ENCODE measurements at places on chromosomes 3 and 15.

DNA sequence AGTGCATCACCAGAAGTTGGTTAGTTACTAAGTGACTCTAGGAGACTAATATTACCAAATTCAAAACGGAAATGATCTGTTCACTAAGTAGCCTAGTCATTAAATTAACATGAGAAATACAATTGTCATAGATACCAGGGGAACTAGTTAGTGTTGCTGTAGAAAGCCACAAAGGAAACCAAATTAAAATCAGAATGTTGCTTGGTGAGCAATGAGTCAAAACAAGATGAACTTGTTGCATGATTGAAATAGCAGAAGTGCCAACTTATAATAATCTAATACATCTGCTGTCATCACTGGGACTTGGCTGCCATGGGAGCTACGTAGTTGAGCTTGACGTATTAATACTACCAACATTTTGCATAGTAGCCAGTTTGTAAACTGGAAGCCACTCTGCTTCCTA lies 458.1 kb downstream of the DIPK2A start:
- DNase-seq, result peak; percentile 45

GRCh38 chr3:195033531-195034091 lies 237.3 kb downstream of the XXYLT1 start:
- DNase-seq, result no peak

- DNase-seq, result no peak
Observed at GRCh38 chr3:40381904-40382616, 4.9 kb upstream of the ENTPD3 start.

- peak; percentile 78 for DNase-seq
Observed at GRCh38 chr3:159824333-159824732, 164.3 kb upstream of the IL12A start.

GRCh38 chr3:101377209-101377608 lies 56.8 kb upstream of the IMPG2 start:
- DNase-seq, result peak; percentile 28

DNA sequence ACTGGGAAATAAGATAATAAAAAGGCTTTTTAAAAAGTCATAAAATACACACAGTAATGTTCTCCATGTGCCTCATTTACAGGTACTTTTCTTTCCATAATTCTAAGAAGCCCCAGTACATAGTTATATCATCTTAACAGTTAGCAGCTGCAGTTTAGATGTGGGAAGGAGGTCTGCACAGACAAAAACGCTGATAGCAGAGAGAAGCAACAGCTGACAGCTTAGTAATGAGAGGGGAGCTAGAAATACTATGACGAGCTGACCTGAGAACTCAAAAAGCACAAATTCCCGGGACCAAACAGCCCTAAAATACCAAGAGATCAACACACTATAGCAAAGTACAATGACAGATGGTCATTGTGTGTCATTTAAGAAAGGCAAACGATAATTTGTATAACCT lies 36.7 kb upstream of the ARHGEF3 start:
- no peak for DNase-seq

DNA sequence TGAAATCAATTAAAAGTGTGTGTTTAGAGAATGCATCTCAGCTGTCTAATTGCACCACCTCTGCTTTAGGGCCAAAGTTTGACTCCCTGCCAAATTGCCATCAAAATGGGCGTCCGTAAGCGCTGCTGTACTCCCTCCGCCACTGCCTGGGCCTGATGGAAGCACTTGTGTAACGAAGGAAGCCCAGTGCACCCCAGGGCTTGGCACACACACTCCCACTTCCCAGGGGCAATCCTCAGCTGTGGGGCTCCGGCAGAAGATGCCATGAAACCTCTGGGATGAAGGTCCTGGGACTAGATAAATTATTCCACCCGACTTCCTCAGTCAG lies 137.8 kb downstream of the RORA start:
- DNase-seq, result no peak

DNA sequence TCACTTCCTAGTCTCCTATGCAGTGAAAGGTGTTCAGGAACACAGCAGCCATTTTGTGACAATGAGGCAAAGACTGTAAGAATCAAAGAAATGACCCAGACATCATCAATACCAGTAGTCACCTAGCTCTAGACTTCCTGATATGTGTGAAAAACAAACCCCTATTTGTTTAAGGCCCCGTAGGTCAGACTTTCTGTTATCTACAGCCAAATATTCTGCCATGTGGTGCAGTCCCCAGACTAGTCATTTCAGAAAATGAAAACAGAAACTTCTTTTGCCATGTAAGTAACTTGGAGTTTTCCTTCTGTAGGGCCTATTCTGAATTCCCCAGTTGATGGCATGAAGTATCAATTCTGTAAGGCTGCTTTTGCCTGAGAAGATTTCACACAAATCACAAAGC lies 181.7 kb upstream of the SNTN start:
- DNase-seq, result no peak

GRCh38 chr3:178350763-178351162 lies 185.5 kb upstream of the KCNMB2 start:
- DNase-seq, result peak; percentile 64

DNA sequence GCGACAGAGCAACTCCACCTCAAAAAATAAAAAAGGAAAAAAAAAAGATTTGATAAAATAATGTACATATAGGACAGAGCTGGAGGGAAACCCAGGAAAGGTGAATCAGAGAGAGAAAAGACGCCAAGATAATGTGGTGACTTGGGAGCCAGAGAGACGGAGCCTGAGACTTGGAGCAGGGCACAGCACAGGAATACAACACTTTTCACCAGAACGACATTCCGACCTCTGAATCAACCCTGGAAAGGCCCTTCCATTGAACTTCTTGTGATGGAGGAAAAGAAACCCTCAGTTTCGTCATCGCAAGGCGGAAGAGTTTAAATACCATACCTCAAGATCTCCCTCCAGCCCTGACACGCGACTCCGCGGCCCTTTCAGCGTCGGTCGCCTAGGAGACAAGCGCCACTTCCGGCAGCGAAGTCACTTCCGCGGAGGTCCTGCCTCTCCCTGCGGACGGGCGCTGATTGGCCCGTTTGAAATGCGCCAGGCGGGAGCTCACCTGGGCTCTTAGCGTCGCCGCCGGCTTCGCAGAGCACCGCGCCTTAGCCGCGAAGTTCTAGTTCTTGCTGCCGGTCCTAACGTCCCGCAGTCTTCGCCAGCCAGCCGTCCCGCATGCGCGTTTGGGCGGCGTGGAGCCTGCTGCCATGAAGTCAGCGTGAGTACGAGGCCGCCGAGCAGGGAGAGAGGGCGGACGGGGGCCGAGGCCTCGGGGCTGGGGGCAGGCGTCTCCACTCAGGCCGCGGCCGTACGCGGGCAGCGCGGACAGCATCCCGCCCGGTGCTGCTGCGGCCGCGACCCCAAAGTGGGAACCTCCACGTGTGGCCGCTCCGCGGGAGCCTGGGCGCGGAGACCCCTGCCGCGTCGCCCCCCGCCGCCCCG lies at the start of gene KIF23:
Gene KIF23, plus strand, starts transcription at position 528 of the 879 bp plus-strand sequence. Its CDS starts 117 bp downstream, at position 645.
- peak; percentile 96 for DNase-seq

DNA sequence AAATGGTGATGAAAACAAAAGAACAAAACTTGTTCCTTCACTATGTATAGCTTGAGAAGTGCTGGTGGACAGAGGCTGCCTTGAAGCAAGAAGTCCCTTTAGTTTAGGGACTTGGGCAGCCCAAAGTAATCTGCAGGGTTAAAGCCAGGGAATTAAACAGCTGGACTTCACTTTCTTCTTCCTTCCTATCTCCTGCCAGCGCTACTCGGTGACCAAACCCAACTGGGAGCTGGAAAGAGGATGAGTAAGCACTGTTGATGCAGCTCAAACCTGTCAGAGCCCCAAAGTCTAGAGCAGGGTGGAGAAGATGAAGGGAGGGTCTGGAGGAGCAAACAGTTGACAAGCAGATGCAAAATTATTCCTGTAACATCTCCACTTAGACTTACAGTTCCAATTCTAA lies 73.1 kb upstream of the FBN1 start:
- DNase-seq, result peak; percentile 43

- DNase-seq, result no peak
Observed at GRCh38 chr3:188421836-188422540, 268.0 kb downstream of the LPP start.

DNA sequence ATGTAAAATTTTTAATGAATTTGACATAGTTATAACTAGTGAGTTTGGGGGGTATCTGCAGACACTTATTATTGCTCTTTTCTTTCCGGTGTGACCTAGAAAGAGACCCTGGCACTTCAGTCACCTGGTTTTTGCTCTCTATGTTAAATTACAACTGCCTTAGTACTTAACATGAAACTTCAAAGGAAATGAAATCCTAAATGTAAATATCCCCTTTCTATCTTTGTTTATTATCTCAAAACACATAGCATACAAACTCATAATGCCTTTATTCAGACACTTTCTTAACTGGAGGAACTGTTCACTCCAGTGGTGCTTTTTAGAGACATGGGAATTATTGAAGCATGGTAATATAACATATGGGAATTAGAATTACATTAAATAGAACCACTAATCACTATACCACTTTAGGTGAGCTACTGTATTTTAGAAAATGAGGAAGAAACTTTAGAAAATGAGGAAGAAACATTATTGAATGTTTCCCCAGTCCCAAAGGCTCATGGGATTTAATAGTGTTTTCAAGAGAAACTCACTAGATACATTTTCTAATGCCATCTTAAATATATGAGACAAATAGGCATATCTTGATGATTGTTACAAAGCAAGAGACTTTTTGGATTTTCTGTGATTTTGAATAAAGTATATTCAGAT lies 119.5 kb upstream of the MLF1 start:
- DNase-seq, result no peak

DNA sequence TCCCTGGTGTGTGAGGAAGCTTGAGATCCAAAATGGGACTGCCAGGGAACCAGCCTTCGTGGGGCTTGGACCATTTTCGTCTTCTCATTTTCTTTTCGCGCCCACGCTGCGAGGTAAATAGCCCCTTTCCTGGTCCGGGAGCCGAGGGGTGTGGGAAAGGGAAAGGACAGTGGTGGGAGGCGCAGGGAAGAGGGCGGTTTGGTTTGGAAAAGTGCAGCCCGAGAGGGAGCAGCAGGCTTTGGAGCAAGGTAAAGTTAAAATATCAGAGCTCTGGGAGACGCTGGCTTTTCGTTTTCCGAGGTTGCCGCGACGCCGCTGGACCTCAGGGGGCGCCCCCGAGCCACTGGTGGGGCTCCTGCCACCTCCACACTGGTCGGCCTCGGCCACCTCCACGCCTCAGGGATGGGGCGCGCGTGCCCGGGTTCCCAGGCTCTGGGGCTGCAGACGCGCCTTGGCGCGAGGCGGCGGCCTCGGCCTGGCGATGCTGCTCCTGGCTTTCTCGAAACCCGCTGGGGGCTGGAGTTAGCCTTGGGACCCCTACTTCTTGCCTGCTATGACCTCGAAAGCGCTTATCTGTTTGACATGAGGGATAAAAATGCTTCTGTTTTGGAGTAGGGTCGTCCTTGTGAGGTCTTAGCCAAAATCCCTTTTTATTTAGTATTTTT lies 3.2 kb downstream of the PTPRG start:
- DNase-seq, result peak; percentile 69

DNA sequence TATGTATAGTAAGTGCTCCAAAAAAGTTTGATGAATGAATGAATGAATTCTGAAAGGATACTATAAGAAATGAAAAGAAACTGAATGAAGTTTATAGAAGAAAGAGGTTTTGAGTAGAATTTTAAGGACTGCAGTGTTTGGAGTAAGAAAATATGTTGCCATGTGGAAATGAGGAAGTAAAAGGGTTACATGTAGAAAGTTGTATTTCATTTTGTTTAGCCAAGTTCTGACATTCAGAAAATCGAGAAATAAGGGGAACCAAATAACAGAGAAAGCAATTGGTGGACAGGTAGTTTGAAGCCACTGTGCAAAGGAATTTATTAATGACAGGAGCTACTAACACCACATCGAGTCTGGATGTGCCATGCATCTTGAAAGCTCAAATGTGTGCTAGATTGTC lies 200.7 kb downstream of the SATB1 start:
- DNase-seq, result no peak

GRCh38 chr3:141123677-141124410 lies 72.7 kb downstream of the SPSB4 start:
- no peak for DNase-seq

DNA sequence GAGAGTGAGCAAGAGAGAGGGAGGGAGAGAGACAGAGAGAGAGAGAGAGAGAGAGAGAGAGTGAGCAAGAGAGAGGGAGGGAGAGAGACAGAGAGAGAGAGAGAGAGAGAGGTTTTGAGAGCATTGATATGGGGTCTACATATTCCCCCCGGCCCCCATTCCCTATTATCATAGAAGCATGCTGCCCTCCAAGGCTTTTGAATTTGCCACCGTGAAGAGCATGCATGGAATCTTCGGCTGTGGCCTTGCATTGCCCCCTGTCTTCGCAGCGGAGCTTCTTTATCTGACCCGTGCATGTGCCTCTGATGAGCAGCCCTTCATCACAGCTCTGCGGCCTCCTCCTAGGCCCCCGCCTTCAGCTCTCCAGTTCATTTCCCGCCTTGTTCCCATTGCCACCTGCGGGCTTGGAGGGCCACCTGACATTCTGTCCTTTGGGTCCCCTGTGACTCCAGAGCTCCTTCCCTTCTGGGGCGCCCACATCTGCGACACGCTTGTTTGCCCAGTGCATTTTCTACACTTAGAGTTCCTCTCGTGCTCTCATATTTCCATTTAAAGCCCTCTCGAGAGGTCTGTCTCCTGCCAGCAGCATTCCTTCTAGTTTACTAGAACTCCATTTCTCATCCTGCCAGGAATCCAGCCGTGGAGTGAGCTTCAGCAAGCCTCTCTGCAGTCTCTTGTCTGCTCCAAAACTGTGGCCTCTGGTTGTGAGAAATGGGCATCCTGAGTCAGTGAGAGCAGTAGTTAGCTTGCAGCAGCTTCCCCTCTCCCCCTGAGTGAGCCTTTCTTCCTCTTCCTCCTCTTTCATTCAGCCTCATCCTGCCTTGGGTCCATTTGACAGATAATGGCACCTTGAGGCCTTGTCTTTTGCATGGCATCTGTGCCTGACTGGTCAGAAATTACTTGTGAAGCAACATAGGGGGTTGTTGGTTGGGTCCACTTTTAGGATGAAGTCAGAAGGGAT lies 25.3 kb downstream of the LPP start:
- peak; percentile 78 for DNase-seq

DNA sequence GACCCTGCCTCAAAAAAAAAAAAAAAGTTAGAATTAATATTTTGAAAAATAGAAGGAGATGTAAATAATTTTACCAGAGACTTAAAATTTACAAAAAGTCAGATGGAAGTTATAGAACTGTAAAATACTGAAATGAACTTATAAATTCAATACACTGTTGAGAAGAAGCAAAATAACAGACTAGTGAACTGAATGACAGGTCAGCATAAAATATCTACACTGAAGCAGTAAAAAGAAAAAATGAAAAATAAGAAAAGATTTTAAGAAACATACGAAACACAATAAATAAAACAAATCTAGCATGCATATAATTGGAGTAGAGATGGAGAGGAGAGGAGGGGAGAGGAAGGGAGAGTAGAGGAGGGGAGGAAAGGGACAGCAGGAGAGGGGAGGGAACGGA lies 33.3 kb upstream of the TP63 start:
- no peak for DNase-seq

- DNase-seq, result no peak
Observed at GRCh38 chr15:40369971-40370370, 12.0 kb downstream of the DISP2 start.

DNA sequence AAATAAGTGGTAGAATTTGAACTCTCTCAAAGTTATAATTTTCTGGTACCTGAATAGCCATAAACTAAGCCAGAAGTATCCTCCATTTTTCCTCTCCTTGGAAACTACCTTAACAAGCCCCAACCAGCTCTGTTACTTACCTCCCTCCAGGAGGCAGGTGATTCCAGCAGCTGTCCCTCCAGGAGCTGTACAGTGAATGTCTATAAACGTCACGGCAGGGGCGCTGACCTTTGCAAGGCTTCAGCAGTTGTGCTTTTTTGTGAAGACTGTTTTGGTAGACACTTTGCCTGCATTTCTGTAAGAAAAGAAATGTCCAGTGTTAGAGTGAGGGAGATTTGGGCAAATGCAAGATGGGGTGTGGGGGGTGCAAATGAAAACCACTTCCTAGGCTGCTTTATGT lies 67.2 kb downstream of the LEO1 start:
- no peak for DNase-seq

- DNase-seq, result peak; percentile 48
Observed at GRCh38 chr3:165254812-165255211, 58.6 kb upstream of the SLITRK3 start.

All from fibroblast of skin of right biceps (primary cell).